ENCODE measurements at places on chromosomes 1 and 21.

DNA sequence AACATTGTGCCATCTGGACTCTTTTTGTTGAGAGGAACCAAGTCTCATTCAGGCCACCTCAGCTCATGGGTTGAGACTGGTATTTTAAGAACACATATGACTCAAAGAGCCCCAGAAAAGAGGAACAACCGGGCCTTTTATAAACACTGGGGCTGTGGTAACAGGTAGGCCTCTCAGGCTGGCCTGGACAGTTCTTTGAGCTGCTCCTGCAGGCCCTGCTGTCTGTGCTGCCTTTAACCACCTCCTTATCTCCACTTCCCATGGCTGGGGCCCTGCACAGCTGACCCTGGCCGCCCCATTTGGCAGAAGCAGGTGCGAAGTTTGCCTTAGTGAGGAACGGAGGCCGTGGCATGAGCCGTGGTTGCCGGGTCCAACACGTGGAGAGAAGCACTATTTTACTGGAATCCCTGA, 163.3 kb downstream of the RHOU start:
- DNase-seq = no peak

- DNase-seq = no peak
Observed at GRCh38 chr1:200302192-200302920, 107.5 kb downstream of the ZNF281 start.

DNA sequence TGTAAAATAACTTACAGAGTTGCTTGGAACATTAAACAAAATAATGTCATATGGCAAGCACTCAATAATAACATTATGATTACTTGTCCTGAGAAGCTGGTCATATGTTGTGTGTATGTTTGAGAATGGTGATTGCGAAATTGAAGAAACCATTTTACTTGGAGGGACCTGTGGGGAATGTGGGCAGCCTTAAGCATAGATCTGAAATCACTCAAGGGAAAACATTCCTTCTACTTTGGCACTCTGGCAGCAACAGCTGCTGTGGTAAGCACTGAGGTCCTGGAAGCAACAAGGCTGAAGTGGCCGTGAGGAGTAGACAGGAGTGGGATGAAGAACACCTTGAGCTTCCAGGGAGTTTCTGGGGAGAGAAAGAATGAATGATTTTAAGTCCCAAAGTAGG, 165.4 kb upstream of the ADAMTS5 start:
- no peak for DNase-seq

- DNase-seq = no peak
Observed at GRCh38 chr1:38241594-38242334, 195.2 kb upstream of the POU3F1 start.

DNA sequence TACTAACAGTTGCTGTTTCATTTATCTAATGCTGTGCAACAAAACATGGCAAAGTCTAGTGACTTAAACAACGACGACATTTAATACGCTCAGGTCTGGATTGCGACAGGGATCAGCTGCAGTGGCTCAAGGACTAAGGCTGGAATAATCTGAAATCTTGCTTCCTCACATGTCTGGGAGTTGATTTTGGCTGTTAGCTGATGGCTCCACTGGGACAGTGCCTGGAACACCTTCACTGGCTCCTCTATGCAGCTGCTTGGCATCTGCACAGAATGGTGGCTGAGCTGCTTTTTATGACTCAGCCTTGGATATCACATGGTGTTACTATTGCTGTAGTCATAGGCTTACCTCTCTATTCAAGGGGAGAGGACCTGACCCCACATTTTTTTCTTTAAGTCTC, 24.0 kb upstream of the BTG3 start:
- DNase-seq = no peak

DNA sequence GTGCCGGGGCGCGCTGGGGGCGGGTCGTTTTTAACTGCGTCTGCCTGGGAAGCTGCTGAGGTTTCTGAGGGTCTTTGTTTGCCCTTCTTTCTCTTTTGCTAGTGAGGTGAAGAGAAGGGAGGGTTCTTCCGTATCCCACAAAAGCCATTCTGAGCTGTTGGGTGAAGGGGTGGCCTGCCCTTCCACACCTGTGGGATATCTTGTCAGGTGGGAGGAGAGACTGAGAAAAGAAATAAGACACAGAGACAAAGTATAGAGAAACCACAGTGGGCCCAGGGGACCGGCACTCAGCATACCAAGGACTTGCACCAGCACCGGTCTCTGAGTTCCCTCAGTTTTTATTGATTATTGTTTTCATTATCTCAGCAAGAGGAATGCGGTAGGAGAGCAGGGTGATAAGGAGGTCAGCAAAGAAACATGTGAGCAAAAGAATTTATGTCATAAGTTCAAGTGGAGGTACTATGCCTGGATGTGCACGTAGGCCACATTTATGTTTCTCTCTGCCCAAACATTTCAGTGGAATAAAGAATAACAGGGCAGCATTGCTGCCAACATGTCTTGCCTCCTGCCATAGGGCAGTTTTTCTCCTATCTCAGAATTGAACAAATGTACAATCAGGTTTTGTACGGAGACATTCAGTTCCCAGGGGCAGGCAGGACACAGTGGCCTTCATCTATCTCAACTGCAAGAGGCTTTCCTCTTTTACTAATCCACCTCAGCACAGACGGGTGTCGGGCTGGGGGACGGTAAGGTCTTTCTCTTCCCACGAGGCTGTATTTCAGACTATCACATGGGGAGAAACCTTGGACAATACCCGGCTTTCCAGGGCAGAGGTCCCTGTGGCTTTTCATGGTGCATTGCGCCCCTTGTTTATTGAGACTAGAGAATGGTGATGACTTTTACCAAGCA, 972 bp downstream of the PGBD2 start:
- DNase-seq = no peak

GRCh38 chr1:230317823-230318819, 108.0 kb downstream of the PGBD5 start:
- no peak for DNase-seq

GRCh38 chr1:158272681-158273080, 17.0 kb upstream of the CD1C start:
- DNase-seq = no peak

GRCh38 chr1:178066296-178066907, 27.5 kb upstream of the RASAL2 start:
- no peak for DNase-seq

DNA sequence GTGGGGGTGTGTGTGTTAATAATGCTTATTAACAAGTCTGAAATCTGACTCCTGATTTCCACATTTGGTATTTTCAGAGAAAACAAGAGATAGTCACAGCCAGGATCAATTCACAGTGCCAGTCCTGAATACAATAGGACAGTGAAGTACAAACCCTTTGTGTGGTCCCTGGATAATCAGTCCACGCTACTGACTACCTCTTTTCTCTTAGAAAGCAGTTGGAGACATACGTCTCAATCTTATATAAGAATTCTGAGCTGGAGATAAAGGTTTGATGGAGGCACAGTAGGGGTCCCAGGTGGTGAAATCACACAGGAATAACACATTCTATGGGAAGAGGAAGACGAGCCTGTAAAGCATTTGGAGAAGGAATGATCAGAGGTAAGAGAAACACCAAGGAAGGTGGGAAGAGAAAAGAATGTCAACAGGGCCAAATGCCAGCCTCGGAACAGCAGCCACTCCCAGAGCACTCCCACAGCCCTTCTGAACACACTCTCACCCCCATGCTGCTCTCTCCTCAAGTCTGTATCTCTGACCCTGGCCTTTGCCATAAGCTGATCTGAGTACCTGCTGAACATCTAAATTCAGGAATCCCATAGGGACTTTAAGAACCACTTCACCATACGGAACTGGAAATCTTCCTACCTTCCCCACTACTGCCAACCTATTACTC, 48.6 kb downstream of the TRAF5 start:
- no peak for DNase-seq

GRCh38 chr1:154758346-154758745, 111.7 kb downstream of the KCNN3 start:
- no peak for DNase-seq

DNA sequence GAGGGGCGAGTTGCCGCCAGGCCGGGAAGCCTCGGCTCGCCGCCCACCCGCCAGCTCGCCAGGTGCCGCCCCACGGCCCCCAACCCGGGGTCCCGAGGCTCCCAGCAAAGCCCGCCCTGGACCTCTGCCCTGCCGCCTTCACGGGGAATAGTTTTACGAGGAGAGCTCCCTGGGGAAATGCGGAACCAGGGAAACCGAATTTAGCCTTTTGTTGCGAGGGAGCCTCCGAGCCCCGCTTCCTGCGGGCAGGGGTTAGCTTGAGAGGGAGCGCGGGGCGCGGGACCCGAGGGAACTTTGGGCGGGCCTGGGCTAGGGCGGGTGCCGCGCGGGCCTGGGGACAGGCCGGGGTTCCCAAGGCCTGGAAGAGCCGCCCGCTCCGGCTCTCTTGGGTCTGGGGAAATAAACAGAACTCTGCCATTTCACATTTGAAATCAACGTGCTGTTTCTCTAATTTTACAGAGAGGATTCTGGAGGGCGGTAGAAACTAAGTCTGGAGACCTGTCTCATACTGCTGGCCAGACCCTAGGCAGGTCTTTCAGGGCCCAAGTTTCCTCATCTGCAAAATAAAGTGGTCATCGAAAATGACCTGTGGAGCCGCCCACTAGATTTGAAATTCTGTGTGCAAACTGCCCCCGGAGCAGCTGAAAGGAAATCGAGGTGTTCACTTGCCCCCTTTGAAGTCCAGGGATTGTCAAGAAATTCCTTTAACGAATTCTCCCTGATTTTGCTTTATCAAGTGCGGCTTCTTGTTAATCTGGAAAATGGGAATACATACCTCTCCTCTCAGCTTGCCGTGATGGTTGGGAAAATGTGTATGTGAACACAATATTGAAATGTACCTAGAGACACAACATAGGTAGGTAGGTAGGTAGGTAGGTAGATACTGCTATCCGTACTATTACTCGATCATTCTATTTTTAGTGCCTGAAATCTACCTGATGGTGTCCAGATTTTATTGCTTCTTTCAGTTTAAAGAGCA, 749 bp upstream of the GLUL start:
- DNase-seq = peak; percentile 76

GRCh38 chr1:212089560-212090163, 54.1 kb downstream of the DTL start:
- DNase-seq = no peak

DNA sequence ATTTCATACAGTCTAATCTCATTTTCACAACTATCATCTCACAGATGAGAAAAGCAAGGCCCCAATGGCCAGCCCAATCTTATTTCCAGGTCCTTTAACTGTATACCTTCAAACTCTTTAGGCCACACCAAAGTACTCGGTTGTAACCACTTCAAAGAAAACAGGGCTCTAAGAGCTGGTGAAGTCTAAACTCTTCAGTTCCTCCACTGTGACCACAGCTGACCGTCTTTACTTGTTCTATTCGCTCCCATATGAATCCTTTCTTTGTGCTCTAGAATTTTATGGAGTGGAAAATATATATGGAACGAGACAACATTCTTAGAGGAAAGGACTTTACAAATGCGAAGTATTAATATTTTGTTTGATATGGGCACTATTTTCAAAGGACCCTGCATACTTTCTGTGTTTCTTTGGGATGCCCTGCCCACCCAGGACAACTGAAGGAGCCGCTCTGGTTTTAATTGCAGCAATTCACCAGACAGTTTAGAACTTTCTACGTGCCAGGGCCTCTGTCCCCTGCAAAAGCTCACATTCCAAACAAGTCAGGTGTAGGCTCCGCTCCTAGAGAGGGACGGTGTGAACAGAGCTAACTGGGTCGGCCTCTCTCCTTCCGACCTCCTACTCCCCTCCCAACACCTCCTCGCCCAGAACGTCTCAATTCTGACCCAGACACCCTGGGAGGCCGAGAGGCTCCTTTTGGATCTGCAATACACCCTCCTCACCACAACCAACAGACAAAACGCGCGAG, 15.7 kb downstream of the IER5 start:
- DNase-seq = no peak

GRCh38 chr1:206082831-206083695, 30.1 kb downstream of the RHEX start:
- no peak for DNase-seq

DNA sequence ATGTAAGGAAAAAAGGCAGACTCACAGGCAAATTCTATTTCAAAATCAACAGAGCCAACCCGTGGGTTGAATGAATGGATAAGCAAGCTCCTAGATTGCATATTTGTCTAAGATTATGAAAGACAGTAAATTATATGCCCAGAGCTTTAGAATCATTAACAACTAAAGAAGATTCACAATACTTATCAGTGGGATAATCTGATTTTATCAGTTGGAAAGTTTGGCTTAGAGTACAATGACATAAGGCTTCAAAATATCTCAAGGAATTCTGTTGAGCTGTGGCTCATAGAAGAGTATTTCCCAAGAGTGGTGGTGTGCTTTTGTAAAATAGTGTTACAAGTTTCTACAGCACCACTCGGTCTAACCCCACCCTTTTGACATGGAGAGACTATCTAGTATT, 85.5 kb downstream of the ADAMTS1 start:
- no peak for DNase-seq

- DNase-seq = peak; percentile 80
Observed at GRCh38 chr1:107535091-107535490, 394.3 kb downstream of the NTNG1 start.

DNA sequence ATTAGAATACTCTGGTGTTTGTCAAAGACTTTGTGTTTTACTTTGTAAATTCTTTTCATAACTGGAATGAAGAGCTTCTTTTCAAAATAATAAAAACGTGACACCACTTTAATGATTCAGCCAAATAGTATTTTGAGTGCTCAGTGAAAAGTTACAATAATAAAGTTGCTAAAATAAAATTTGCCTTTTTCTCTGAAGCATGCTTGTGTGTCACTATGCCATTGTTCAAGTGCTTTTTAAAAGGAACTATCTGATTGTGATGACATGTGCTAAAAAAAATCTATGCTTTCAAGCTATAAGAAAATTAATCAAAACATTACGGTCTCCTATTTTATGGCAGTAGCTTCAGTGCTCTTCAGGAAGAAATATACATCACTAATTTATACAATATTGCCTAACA, 1290.5 kb upstream of the B3GALT2 start:
- DNase-seq = no peak

- DNase-seq = no peak
Observed at GRCh38 chr1:193085263-193085662, 20.0 kb downstream of the GLRX2 start.

DNA sequence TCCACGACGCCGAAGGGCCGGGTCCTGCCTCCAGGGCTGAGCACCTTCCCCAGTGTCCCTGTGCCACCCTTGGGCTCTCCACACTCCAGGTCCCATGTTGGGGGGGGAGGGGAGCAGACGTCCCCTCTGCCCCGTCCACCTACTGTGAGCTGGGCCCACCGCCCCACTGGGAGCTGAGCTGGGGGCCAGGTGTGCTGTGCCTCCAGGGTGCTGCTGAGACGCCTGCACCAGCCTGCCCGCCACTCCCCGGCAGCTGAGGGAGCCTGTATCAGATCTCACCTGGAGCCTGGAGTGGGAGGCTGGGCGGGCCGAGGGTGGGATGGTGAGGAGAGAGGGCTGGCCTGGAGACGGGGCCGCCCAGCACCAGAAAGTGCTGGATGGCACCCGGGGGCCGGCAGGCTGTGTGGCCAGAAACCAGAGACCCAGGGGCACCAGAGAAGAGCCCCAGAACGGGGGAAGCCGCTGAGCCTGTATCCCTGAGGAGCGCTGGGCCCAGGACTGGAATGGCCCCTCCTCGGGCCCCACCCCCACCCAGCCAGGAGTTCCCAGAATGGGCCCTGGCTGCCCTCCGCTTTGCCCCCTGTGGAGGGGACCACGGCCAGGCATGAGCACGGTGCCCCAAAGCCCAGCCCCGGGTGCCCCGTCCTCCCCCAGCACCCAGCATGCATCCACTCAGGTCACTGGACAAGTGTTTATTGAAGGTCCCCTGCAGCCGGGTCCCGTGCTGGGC, 3.4 kb downstream of the TNFRSF18 start:
- no peak for DNase-seq
